ENCODE measurements at places on chromosomes 16 and 17. TPM values are rescaled to one million over a fixed set of nuclear protein-coding genes. Genes with fewer than 3 reads are reported as not detected.

DNA sequence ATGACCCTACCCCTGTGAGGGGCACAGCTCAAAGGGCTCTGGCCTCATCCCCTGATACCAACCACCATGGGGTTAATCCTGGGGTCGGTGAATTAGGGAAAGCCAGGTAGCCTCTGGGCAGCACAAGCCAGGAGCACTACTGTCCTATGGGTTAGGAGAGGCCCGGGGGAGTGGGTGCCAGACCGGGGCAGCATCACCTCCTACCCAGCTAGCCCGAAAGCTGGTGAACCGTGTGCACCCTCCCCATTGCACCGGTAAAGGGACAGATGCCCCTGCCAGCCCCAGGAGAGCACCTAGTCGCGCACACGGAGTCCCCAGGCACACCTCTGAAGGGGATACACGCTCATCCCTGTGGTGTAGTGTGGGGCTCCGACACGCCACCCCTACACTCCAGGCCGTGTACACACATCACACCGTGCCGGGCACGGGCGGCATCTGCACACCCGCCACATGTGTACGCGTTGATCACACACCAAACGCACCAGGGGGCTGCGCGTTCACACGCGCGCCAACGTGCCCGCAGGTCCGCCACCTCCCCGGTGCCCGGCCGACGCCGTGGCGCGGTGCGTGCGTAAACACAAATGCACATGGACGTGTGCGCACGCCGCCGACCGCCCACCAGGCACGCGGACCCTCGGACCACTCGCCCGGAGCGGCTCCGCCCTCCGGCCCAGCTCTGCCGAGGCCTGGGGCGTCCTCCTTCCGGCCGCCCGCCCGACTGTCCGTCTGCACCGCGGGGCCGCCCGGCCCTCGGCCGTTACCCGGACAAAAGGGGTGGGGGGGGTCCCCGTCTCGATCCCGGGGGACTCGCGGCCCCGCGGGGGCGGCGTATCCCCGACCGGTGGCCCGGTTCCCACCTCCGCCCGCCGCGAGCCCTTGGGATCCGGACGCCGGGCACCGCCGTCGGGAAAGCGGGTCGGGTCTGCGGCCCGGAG is 785 bp downstream of the UBALD1 start:
- DNase-seq, result no peak

GRCh38 chr16:89319886-89320781 is 102.6 kb downstream of the ZNF778 start:
- peak; percentile 79 for DNase-seq

SPNS3 gene
- polyA plus RNA-seq, result not detected

DNA sequence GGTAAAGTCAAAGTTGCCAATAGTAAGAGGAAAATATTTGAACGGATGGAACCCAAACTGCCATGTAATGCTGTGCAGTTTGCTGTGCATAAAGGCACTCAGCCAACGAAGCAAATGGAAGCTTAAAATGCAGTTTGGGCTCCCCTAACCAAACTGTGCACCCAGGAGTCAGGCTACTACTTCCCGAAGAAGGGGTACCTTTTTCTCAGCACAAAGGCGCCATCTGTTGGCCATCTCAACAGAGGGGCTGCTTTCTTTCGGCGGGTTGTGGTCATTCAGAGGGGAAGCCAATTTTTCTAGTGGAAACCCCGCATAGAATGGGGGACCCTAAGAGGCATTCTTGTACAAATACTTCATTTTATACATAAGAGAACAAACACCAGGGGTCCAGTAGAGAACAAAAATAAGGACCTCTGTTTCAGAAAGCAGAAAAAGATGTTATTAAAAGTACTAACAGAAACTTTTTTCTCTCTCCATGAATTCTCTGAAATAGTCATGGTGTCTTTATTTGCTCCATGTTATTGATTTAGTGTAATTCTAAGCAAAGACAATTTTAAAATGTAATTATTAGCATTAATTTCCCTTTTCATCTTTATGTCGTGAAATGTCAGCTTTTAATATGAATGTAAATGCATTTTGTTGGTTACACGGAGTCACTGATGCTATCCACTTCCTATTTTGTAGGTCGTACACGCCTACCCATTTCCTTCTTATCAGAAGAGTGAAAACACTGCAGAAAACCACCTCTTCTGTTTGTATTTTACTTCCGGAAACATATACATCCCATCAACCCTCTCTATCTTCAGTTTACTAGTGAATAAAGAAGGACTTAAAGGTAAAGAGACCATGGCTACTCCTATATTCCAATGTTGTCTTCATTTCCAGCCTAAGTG is 453.3 kb downstream of the KCNJ2 start:
- peak; percentile 25 for DNase-seq

STH gene
- not detected for polyA plus RNA-seq

- DNase-seq, result no peak
These were observed 46.6 kb upstream of the SLC38A10 start for GRCh38 chr17:81341516-81342268.

DNA sequence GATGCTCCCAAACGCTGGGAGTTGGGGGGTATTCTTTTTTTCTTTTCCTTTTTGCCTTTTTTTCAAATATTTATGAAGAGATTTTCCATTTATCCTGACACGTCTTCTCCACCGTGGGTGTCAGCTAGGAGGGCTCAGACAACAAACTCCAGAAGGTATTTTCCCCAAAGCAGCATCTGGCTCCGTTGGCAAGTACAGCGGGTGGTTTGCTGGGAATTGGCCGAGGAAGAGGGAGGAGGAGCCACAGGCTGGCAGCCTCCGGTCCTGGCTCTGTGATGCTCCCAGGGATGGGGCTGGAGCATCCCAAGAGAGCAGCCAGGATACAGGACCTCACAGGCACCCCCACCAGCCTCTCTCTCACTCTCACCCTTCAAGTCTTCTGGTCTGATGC is 10.9 kb upstream of the CACNG4 start:
- DNase-seq, result no peak

MARCHF10 gene
- polyA plus RNA-seq, result 0.69 TPM

DNA sequence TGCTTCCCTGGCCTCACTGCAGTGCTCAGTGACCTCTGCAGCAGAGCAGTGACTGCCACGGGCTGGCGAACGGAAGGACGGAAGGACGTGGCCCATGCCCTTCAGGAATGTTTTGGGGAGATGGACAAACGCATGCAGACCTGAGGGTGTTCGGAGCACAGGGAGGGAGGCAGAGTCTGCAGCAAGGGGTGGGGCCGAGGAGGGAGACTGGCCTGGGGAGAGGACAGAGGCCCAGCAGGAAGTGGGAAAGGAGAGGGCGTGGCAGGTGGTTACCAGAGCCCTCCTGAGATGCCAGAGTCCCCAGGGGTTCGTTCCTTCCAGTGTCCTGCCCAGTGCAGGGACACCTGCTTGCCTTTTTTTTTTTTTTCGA is 21.9 kb downstream of the ADORA2B start:
- DNase-seq, result no peak

GRCh38 chr17:42913522-42913921 is 12.9 kb downstream of the G6PC1 start:
- DNase-seq, result no peak

STAC2 gene
- 0.16 TPM for polyA plus RNA-seq

DNA sequence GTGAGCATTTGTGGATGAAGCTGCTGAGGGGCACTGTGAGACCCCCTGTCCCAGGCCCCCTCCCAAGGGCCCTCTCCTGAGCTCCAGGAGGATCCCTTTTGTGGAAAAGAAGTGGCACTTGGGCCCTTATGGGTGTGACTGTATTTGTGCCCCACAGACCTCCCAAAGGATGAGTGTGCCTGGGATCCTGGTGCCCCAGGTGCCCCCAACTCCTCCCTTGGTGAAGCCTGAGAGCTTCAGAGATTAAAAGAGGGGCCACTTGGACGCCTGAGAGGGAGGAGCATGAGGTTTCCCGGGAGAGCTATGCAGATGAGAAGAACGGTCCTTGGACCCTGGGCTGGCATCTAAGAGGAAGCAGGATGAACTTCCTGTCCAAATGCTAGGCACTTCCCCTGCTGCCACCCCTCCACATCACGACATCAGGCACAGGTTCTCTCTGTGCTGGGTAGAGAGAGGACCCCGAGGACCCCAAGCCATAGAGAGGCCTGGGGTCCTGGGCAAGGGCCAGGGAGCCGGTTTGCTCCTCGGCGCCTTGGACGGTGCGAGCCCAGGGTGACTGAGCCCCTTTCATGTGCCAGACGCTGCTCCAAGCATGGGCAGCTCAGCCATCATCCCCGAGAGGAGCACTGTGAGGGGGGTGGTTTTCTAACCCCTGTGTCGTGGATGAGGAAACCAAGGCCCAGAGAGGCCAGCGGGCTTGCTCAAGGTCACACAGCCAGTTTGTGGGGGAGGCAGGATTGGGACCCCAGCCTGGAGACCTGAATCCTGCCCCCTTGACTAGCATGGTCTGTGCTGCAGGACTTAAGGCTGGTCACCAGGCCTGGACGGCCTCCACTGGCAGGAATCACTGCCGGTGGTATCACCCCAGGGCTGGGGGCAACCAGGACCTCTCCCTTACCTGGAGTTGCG is 5.6 kb upstream of the ADAM11 start:
- DNase-seq, result no peak

- no peak for DNase-seq
These were observed 67.8 kb downstream of the GOSR1 start for GRCh38 chr17:30545024-30545423.

LRRC75A gene
- polyA plus RNA-seq, result 0.54 TPM

SEPTIN12 gene
- not detected for polyA plus RNA-seq

GRCh38 chr16:15950161-15950854 is 892 bp downstream of the ABCC1 start:
- DNase-seq, result no peak

PRSS8 gene
- 0.21 TPM for polyA plus RNA-seq

GRCh38 chr17:8803531-8804420 is 4.6 kb upstream of the MFSD6L start:
- peak; percentile 32 for DNase-seq

GRCh38 chr16:79876332-79876730 is 275.8 kb upstream of the MAF start:
- DNase-seq, result no peak

SMPD3 gene
- 0.13 TPM for polyA plus RNA-seq

EXOC3L1 gene
- polyA plus RNA-seq, result not detected

- DNase-seq, result no peak
These were observed 20.7 kb upstream of the CDH13 start for GRCh38 chr16:82605863-82606620.

DNA sequence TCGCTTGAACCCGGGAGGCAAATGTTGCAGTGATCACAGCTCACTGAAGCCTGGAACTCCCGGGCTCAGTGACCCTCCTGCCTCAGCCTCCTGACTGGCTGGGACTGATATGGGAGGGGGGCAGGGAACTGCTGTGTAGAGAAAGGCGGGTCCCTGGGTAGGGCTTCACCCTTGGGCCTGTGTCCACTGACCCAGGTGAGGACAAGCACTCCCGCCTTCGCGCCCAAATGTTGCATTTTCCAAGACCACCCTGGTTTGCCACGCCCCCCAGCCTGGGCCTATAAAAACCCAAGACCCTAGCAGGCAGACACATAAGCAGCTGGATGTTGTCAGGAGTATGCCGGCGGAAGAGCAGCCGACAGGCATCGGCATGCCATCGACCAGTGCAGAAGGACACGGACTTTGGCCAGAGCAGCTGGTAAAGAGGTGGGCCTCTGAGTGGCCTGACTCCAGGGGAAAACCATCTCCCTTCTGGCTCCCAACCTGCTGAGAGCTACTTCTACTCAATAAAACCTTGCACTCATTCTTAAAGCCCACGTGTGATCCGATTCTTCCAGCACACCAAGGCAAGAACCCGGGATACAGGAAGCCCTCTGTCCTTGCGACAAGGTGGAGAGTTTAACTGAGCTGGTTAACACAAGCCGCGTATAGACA is 19.1 kb downstream of the SMYD4 start:
- DNase-seq, result no peak

PSME3 gene
- polyA plus RNA-seq, result 214 TPM

DNA sequence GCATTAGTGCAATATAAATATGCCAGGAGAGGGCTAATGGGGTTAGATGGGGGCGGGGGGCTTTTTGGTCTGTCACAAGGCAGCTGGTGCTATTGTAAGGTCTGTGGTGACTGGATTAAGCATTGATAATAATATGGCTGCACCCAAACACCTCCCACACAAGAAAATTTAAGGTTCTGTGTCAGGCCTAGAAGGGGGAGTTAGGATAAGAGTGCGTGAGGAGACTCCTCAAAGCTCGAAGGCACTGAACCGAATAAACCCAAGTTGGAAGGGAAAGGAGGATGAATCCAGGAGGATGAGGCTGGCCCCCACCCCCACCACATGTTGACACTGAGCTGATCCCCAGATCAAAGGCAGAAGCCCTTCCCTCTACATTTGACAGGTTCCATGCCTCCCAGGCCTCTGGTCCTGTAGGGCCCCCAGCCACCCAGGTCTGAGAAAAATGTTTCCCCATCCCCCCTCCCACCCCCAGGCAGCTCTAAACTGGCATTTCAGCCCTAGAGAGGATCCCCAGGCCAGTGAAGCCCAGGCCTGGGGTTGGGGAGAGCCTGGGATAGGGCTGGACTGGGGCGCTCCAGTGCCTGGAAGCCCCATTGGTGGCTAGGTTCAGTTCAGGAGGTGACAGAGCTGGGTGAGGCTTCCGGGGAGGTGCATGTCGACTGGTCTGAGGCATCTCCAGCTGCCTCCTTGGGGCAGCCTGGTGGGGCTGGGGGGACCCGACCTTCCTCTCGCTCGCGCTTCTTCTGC is 1.7 kb downstream of the HOXB1 start:
- no peak for DNase-seq

DNA sequence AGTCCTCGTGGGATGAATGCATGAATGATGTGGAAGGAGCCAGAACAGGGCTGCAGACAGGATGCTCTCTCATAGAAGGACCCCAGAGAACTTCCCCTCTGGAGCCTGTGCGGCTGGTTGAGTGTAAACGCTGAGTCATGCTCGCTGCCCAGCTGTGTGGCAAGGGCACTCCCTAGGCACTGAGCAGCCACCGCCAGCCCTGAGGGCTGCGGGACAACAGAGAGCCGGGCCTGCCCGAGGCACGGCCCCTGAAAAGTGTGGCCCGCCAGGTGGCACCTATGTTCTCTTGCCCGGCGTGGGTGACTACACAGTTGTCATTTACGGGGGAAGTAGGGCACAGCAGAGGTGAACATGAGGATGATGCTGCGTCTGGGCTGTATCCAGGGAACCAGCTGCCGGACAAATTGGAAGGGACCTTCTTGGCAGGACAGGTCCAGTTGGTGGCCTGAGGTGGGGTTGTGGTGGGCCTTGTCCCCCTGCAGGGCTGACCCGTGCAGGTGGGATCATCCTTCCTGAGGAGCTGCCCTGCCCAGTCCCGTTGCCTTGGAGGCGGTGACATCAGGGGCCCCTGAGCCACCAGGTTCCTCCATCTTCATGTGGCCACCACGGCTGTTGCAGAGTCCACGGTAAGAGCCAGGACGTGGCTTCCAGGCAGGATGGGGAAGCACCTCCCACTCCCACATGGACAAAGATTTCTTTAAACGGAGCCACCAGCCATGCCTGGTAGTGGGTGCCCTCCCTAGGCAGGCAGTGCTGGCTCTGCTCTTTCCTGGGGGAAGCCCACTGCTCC is 94.8 kb upstream of the CBX4 start:
- peak; percentile 58 for DNase-seq

GRCh38 chr16:23724785-23725131 is 11.7 kb upstream of the ERN2 start:
- no peak for DNase-seq

- peak; percentile 67 for DNase-seq
These were observed 1.3 kb downstream of the ARMC5 start for GRCh38 chr16:31460582-31461002.

DNA sequence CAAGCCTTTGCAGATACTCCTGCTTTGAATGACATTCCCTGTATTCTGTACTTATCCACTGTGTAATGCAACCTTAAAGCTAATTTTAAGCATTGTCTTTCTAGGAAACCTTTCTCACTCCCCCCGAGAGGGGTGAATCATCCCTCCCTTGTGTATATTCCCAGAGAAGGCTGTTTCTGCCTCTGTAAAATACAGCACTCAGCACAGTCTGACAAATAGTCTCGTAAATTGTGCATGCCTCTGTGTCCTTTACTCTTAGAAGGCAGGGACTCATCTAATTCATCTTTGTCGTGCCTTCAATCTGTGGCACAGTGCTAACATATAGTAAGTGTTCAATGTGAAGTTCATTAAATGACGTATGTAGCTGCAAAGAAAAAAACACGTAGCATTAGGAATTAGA is 200.7 kb downstream of the CA10 start:
- no peak for DNase-seq
